ENCODE measurements at places on chromosomes 16 and 17.

- DNase-seq: peak; percentile 63
Observed at GRCh38 chr16:29820271-29820701, at the start of gene MVP. Gene MVP (plus strand): TSS chr16:29820462. CDS start chr16:29830550, 10,088 bp downstream.

- DNase-seq: peak; percentile 59
Observed at GRCh38 chr17:48244121-48244711, 136.7 kb downstream of the SNX11 start.

- no peak for DNase-seq
Observed at GRCh38 chr16:964356-965035, 6.3 kb downstream of the LMF1 start.

- no peak for DNase-seq
Observed at GRCh38 chr17:16989230-16989952, 17.5 kb upstream of the TNFRSF13B start.

DNA sequence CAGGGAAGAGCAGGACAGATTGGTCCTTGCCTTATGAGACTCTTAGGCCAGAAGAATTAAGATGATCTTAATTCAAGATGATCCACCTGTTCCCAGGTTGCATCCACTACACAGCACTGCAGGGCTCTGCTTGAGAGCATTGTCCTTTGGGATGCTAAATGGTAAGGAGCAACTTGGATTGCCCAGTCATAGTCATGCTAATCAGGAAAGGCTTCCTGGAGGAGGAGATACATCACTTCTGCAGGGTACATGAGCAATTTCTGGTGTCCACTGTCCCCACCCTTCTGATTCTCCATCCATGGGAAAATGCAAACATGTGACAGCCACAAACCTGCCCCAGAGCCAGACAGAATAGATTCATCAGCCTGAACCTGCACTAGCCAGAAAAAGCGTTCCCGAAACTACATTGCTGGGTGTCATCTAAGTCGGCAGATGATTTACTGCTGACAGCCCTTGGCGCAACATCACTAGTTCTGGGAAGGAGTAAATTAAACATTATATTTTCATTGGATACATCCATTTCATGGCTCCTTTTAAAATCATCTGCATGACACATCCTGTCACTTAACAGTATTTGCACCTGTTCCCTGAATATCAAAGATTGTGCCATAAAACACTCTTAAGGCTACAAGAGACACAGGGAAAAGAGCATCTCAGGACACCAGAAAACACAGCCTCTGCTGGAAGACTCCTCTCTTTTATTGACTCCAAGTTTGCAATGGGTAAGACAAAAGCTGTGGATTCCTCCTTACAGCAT is 282.2 kb downstream of the MAF start:
- DNase-seq: no peak

GRCh38 chr17:50365649-50366393 is 7.2 kb downstream of the MRPL27 start:
- no peak for DNase-seq

- peak; percentile 47 for DNase-seq
Observed at GRCh38 chr16:73062743-73063733, 15.1 kb upstream of the ZFHX3 start.

DNA sequence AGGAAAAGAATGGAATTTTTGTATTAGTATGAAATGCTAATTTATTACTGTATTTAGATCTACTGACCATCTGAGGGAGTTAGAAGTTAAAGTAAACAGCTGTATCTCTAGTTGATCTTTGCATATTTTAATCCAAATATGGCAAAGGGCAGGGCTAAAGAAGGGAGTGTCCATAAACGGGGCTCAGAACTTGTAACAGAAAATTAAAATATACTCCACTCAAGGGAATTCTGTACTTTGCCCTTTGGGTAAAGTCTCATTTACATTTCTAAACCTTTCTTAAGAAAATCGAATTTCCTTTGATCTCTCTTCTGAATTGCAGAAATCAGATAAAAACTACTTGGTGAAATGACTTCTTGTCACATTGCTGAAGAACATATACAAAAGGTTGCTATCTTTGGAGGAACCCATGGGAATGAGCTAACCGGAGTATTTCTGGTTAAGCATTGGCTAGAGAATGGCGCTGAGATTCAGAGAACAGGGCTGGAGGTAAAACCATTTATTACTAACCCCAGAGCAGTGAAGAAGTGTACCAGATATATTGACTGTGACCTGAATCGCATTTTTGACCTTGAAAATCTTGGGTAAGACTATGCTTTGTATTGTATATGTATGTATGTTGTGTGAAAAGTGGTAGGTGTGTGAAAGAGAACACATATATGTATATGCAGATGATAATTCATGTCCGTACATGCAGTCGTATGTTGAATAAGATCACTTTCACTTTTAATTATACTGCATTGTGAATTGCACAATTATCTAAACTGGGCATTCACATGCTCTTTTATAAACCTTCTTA is at the start of gene ASPA:
Gene ASPA (plus strand): TSS at position 186 of the 799 bp plus-strand sequence. CDS start 163 bp downstream, at position 349.
- peak; percentile 29 for DNase-seq
